ENCODE measurements at places on chromosomes 2 and 18.
A peak's percentile ranks its signal among the peaks of the same experiment; 100 is the strongest.

- no peak for DNase-seq
Measured at GRCh38 chr2:98294711-98295110, 51.5 kb upstream of the CNGA3 start.

DNA sequence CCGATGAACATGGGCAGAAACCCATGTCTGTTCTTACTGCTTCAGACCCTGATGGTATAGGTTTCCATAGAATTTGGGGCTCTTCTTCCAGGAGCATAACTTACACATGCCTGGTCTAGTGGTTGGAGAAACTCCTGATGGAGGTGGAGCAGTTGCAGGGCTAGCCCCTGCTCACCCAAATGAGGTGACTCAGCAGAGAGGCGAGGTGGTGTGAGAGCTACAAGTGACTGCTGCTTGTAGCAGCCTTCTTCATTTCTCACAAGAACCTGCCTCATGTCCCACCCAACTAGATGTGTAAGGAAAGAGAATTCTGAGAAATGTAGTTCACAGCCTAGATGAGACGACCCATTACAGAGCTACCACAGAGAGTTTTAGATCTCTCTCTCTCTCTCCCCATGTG lies 105.3 kb downstream of the ZNF407 start:
- DNase-seq: no peak

- DNase-seq: no peak
Measured at GRCh38 chr2:46656640-46657039, 177.3 kb downstream of the TMEM247 start.

DNA sequence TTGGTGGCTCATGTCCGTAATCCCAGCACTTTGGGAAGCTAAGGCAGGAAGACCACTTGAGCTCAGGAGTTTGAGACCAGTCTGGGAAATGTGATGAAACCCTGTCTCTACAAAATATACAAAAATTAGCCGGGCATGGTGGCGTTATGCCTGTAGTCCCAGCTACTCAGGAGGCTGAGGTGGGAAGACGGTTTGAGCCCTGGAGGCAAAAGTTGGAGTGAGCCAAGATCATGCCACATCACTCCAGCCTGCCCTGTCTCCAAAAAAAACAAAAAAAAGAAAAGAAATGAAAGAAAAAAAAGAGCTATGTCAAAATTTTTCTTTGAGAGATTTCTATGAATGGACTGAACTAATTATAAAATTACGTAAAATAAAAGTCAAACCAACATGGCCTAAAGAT lies 34.7 kb downstream of the ROCK2 start:
- DNase-seq: no peak

DNA sequence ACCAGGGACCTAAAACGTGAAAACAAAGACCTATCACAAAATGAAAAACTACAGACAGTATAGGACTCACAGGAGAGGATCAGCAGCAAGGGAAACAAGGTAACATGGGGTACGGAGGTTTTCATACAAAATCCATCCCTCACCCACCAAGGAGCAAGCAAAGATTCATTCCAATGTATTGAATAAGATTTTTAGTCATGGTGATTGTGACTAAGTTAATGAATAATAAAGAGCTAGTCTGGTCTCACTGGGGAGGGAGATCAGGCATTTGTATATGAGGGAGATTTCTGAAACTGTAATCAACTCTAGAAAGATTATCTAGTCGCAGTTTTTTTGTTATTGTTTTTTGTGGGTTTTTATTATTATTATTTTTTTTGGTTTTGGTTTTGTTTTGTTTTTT lies 336.5 kb upstream of the MMADHC start:
- DNase-seq: no peak

DNA sequence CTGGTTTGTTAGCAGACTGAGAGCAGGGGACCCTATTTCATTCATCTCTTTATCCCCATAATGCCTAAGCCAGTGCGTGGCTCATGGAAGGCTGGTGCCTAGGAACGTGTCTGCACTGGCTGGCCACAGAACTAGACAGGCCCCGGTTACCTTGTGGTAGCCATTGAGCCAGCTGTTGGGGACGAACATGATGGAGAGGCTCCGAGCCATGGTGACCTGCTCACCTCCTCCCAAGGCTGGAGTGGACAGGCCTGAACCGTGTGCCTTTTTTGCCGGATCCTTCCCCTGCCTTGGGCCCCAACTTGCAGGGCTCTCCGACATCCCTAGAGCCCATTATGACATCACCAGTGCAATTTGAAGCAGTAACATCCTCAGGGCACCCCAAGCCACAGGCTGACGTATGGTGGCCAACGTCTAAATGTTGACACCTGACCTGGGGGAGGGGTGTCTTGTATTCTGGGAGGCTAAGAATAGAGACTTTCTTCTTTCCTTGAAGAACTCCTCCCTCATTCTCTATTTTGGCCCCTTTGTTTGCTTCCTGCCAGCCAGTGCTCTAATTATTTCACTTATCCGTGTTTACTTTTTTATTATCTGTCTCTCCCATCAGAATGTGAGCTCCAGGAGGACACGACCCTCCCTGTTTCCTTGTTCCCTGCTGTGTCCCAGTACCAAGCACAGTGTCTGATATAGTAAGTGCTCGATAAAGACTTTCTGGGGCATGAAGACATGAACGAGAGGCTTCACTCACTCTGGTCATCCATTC lies 12.2 kb upstream of the DNPEP start:
- DNase-seq: no peak

- peak; percentile 49 for DNase-seq
Measured at GRCh38 chr2:54899576-54900200, 150.6 kb downstream of the RTN4 start.

DNA sequence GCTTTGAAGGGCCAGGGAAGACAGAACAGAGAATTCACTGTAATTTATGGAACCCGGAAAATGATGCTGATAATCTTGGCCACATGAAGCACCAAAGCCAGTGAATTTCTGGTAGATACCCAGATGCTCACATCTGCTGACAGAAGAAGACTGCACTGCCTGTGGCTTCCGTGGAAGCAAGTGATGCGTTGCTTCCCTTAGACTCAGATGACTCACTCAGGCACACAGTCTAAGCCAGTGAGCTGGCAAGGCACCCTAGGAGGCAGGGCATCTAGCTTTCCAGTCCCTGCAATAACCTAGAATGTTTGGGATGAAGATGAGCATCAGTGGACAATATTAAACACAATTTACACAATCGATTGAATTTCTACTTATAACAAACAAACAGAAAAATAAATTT lies 284.7 kb downstream of the CMPK2 start:
- peak; percentile 40 for DNase-seq

DNA sequence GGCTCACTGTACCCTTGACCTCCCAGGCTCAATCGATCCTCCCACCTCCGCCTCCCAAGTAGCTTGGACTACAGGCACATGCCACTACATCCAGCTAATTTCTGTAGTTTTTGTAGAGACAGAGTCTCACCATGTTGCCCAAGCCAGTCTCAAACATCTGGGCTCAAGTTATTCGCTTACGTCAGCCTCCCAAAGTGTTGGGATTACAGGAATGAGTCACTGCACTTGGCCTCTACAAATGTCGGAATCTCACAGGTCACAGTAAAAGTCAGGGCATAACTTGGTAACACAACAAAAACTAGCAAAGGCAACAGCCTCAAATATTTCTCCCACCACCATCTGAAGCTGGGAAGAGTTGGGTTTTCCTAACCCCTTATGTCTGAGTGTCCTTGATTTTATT lies 25.3 kb downstream of the SCG2 start:
- peak; percentile 86 for DNase-seq

GRCh38 chr2:71006955-71007799 lies 12.5 kb upstream of the TEX261 start:
- DNase-seq: no peak

DNA sequence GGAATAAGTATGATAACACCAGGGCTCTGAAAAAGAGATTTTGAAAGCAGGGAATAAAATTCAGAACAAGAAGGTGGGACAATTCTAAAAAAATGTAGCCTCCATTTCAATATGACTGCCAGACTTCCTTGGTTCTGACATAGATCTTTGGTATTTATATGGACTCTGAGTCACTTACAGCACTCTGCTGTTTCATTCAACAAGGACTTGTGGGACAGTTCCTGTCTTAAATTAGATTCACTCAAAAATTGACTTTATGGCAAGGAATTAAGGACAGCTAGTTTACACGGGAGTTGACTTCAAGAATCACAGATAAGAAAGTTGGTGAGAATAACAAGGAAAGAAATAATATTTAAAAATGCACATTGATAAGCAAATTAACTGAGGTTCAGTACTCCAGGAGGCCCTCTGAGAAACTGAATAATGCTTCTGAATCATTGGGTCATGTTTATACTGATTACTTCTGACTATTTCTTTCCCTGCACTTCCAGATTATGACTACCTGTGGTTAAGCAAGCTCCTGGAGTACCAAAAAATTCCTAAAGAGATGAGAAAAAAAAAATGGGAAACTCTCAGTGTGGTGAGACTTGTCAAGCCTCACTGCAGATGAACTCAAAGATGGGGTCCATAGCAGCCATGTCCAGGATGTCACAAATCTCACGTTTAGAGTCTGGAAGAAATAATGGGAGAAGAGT lies 828.3 kb upstream of the PIK3C3 start:
- peak; percentile 51 for DNase-seq

DNA sequence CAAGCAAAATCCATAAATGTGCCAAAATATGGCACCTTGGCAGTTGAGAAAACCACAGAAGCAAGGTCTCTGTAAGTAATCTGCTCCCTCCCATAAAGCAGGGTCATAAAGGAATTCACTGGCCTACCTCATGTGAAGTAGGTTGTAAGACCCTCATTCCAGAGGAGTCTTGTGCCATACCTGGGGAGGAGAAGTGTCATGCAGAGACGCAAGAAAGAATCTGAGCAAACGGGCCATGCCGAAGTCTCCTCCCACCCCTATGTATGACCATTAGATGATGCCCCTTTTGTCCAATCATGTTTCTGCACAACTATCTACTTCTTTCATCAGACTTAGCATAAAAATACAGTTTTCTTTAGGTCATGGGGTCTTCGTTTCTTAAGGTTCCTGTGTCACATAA lies 14.6 kb downstream of the NMUR1 start:
- no peak for DNase-seq

- no peak for DNase-seq
Measured at GRCh38 chr2:174350018-174350417, 15.3 kb downstream of the SP9 start.

- no peak for DNase-seq
Measured at GRCh38 chr18:2197946-2198345, 373.4 kb downstream of the METTL4 start.

GRCh38 chr2:177889818-177890460 lies 182.6 kb downstream of the PDE11A start:
- DNase-seq: no peak

- DNase-seq: no peak
Measured at GRCh38 chr2:109562421-109562820, 51.3 kb downstream of the SEPTIN10 start.

DNA sequence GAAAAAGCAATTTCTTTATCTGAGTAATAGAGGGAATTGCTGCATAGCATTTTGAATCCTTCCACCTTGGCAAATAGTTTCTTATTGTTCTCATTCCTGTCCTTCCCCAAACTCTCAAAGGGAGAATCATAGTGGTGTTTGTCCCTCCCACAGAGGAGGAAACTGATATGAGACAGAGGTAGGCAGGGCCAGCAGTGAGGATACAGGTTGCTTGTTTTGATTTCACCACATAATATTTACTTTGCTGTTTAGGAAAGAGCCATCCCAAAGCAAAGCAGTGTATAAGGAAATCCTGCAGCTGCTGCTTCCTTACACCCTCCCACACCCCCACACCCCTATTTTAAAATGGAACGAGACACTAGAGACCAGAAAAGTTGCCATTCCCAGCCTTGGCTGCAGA lies 195.3 kb downstream of the SETBP1 start:
- no peak for DNase-seq

All from fibroblast of skin of left quadriceps (primary cell).